ENCODE measurements at places on chromosomes 2 and 18.

DNA sequence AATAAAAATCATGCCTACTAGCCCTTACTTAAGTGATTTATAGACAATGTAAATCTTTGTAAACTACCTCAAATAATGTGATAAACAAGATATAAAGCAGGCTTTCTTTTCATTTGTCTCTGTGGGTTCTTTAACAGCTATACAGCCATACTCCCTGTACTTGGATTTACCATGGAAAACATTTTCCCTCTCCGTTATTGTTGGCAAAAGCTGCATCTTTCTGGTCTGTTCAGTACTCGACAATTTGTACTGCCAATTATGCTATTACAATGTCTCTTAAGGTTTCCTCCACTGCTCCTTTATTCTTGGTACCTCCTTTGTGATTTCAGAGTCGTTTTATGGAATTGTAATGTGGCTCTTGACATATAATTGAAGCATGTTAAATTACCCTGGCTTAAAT, 426.3 kb upstream of the PKDCC start:
- peak; percentile 52 for DNase-seq

DNA sequence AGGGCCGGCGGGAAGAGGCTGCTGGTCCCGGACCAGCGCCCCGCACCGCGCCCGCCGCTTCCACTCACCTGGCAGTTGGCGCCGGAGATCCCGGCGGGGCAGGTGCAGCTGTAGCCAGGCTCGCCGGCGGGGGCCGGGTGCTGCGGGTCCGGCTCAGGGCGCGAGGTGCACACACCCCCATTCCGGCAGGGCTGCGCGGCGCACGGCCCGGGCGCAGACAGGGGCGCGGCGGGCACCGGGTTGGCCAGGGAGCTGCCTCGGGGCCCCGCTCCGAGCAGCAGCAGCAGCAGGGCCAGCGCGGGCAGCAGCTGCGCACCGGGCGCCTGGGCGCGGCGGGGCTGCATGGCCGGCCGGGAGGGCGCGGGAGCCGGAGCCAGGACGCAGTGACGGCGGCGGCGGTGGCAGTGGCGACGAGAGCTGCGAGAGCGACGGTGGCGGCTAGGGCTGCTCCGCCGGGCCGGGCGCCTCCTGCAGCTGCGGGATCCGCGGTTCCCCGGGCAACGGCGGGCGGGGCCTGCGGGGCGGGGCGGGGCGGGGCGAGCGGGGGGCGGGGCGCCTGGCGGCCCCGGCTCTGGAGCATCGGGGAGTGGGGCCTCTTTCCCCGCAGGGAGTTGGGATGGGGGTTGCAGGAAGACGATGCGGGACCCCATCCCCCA, at the start of gene DNER:
DNER (minus strand) TSS at position 476 of the 656 bp plus-strand sequence; CDS start at position 344, 132 bp downstream.
- no peak for DNase-seq

DNA sequence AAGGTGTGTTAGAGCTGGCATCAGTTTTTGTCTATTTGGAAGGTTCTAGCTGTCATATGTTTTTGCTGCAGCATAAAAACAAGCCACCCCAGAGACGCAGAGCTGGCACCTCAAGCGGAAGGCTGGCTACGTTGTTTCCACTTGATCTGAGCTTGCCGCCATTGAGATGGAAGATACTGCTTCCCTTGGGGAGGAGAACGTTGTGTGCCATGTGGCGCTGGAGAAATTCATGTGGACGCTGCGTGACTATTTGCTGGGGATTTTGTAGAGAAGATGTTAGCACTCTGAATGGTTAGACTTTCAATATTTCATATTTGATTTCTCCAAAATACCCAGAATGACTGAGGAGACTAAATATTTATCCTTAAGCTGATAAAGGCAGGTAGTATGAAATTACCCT, 216.2 kb upstream of the ST6GAL2 start:
- no peak for DNase-seq

DNA sequence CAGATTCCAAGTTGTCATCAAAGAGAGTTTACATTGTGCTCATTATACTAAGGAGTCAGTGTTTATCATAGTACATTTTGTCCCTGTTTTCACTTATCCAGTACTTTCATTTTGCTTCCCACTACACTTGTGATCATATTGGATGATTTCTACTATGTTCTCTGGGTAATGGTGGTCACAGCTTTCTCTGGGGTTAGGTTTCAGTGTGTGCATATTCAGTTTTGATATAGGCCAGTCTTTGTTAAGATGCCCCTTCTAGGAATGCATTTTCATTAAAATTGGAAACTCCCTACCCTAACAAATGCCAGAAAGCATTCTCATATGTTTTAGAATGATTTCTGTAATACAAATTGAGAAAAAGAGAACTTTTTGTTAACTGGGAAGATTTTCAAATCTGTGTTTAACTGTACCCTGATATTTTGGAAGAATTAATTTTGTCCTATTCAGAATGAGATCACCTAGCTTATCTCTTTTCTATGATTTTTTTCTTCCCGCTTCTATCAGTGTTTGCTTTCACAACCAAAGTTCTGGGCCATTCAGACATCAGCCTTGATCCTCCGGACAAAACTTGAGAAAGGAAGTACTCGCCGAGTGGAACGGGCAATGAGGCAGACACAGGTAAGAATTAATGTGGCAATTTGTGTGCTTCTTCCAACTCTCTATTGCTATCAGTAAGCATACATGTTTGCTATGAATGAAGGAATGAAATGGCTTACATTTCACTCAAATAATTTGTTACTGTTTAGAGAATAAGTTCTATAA, 74.6 kb downstream of the TTC27 start:
- DNase-seq: no peak

DNA sequence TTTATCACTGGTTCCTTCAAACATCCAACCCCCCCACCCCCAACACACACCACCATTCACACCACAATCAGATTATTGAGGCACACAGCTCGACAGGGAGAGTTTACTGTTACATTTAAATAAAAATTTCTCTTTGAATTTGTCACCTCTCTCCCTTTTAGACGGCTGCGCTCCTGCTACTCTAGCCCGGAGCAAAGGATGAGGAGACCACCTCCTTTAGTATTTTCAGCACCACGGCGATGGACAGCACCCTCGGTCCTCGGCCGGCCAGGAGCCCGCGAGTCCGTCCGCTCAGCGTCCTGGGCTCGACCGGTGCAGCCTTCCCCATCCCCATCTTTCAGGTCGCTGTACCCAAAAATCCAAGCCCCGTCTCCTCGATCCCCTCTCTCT, 892 bp downstream of the CELF4 start:
- peak; percentile 87 for DNase-seq

DNA sequence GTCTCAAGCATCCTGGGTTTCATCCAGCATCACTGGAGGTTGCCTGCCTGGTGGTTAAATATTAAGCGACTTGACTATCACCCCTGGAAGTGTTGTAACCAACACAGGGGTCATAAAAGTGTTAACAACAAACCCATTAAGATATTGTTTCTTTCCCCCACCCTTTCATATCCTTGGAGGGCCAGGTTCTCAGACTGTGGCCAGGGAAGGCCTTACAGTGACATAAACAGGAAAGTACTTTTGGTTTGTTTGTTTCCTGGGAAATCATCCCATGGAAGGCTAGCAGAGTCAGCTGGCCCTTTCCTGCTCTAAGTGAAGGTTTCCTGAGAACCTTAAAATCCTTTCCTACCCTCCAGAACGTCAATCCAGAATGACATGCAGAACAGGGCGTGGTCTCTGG, 160.9 kb downstream of the CLIP4 start:
- no peak for DNase-seq

DNA sequence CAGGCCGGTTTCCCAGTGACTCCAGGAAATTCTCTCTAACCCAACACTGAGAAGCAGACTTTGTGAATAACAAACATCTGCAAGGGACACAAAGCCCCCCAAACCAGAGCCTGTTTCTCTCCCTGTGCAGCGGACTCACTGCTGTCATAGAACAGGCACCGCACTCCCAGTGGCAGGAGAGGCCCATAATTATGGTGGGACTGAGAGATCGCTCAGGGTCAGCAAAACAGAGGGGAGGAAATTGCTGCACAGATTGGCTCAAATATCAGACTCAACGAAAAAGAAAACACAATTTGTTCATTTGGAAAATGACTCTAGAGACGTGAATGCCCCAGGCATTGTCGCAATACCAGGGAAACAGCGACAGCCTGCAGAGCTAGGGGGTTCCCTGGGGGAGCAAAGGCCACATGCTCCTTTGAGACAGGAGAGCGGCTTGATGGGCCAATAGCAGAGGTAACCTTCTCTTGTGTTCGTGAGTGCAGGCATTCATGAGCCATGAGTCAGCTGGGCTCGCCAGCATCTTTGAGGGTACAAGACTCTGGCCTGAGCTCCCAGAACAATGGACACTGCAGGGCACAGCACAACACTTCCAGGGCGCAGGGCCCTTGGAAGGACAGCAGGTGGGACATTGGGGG, 143.3 kb upstream of the KLHL29 start:
- DNase-seq: no peak

DNA sequence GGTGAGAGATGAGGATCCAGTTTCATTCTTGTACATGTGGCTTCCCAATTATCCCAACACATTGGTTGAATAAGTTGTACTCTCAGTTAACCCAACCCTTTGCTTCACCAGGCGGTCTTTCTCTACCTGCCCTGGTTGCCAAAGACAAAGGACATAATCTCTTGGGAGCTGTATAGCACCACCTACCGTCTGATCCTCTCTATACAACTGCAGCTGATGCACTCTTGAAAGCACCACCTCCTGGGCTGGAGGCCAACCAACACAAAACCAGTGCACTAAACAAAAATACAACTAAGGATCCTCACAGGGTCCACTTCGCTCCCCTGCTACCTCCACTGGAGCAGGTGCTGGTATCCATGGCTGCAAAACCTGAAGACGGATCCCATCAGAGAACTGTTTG, 473.6 kb upstream of the NRXN1 start:
- DNase-seq: no peak

- DNase-seq: no peak
Observed at GRCh38 chr2:151906633-151906998, 78.4 kb upstream of the ARL5A start.

- DNase-seq: peak; percentile 69
Observed at GRCh38 chr2:176234156-176234555, 35.1 kb upstream of the MTX2 start.

DNA sequence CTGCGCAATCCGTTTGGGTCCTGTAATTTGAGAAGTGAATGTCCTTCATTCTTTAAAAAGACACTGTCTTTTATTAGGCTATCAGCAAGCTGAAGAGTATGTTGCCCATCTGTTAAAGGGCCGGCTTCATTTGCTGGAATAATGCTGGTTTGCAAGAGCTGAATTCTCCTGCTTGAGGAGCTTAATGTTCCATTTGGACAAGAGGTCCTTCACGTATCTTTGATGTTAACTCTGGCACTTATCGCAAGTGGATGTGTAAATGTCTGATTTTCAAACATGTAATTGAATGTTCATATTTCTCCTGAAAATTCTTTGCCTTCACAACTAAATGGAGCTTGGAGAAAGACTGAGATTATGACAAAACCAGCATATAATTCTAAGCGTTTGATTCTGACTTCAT, 280.8 kb upstream of the NRP2 start:
- no peak for DNase-seq

DNA sequence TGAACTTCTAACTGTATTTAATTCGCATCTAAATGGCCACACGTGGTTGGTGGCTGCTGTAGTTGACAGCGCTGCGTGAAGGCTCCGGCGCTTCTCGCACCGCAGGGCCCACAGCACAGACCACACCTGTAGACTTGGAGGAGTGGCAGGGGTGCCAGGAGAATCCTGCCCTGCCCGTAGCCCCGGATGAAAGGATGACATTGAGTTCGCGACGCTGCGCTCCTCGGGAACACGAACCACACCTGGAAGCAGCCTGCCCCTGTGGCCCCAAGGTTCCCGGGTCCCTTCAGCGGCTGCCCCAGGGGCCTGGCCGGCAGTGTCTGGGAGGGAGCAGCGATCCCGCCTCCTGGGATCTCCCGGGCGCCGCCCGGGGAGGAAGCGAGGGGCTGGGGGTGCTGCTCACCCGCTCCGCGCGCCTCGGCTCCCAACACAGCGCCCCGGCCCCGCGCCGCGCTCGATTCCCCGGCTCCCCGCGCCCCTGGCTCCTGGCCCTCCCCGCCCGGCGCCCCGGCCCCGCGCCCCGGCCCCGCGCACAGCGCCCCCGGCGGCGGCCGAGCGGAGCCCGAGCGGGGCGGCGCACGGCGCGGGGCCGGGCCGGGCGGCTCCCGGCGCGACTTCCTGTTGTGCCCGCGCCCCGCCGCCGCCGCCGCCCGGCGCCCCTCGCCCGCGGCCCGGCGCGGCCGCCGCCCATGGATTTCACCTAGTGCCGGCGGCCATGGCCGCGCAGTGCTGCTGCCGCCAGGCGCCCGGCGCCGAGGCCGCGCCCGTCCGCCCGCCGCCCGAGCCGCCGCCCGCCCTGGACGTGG, at the start of gene RNPEPL1:
RNPEPL1 (plus strand) TSS at position 613 of the 806 bp plus-strand sequence; CDS start at position 716, 103 bp downstream.
- DNase-seq: peak; percentile 65

DNA sequence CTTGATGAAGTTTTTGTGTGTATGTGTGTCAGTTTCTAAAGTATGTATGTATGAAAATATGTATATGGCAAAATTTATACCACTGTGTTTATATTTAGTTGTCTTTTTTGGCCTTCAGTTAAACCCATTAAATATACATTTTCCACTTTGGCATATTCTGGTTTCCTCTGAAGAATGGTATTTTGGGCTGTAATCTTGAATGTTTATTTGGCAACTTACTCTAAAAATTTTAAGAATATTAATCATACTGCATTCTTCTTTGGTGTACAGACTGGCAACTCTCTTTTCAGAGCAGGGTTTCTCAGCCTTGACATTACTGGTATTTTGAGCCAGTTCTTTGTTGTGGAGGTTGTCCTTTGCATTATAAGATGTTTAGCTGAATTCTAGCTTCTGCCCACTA, 27.9 kb upstream of the CCBE1 start:
- DNase-seq: no peak

GRCh38 chr18:32439802-32440201, 30.9 kb downstream of the GAREM1 start:
- DNase-seq: no peak

DNA sequence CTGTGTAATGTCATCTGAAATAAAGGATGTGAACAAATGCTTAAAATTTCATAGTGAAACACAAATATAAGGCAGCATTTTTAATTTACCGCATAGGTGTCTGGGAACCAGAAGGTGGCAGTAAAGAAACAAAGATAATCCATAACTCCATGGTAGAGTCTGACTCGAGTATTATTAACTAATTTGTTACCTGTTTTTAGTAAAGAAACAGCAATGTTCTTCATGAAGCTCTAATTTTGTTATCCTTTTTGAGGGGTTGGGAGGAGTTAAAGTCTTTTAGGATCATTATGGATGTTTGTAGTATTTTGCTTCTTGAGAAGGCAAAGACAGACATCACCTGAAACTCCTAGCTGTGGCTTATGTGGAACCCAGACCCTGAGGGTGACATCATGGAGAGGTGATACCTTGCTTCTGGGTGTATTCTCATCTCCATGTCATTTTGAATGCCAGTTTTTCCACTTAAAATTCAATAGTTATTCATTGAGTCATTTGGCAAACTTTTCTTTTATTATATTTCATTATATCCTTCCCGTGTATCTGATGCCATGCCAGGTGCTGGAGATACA, 286.2 kb upstream of the EPAS1 start:
- DNase-seq: peak; percentile 53

Data from muscle of leg (tissue), 16 donors.